Astrocyte of the spinal cord (primary cell): ENCODE measurements at places on chromosomes 3 and 15.

GRCh38 chr3:137041686-137042085, 83.9 kb downstream of the IL20RB start:
- DNase-seq: no peak

DNA sequence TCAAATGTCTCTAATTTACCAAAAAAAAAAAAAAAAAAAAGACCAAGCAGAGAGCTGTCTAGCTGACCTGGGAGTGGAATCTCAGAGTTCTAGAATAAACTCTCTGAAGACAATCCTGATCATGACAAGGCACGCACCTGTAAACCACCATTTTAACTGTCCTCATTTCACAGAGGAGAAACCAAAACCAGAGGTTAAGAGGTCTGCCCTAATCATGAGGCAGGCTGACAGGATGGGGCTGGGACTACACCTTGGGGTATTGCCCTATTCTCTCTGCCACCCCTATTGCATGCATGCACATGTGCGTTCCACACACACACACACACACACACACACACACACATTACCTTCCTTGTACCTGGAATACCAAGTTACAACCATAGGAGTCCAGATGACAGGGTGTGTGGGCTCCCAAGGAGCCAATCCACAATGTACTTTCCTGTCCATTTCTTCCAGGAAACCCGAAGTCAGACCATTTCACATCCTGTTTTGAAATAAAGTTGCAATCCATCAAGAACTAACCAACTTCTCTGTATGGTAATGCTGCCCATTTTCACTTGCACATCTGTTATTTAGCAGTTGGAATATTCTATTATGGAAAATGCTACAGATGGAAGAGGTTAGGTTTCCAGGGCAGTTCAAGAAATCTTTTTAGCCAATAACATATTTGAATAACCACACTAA, 34.6 kb downstream of the HSPBAP1 start:
- no peak for DNase-seq

- peak; percentile 69 for DNase-seq
These were observed 132.7 kb downstream of the GHSR start for GRCh38 chr3:172315401-172316091.

DNA sequence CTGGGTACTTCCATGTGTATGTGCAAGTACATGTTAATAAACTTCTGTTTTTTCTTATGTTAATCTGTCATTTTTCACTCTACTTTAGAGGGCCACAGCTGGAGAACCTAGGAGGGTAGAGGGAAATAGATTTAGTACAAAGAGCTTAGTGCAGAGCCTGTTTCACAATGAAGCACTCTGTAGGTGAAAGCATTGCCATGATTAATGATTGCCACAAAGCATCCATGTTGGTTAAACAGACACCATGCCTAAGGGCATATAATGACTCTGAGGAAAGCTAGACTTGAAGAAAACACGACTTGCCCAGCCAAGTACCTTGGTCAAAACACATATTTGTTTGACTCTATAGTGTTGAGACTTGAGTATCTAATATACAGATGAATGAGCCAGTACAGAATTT, 338.4 kb downstream of the FHIT start:
- DNase-seq: no peak

- no peak for DNase-seq
These were observed 462.2 kb upstream of the SUCLG2 start for GRCh38 chr3:68116580-68116979.

DNA sequence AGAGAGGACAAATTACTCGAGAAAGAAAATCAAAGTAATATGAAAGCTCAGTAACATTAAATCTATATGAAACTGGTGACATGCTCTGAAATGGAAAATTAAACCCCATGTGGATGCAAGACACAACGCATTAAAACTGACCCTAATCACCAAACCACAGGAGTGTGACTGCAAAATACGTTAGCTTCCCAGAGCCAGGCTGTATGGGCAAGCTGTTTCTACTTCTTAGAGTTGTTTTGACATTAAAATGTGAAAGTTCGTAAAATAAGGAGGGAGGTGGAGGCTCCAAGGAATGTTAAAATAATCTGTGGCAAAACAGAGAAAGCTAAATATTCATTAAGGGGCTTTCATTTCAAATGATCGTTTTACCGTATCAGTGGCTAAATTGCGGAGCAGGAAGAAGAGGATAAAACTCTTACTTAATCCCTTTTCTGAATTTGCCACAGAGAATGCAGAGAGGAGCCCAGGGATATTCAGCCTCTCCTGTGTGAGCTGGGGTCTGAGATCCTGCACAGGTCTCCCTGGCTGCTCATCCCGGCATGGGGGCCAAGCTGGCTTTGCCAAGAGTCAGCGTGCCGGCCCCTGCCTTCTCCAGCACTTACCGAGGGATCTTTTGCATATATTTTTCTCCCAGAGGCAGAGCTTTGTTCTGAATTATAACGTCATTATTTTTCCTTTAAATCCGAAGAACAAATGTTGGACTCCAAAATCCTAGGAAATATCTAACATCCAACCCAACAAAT, 239.8 kb upstream of the THBS1 start:
- no peak for DNase-seq

DNA sequence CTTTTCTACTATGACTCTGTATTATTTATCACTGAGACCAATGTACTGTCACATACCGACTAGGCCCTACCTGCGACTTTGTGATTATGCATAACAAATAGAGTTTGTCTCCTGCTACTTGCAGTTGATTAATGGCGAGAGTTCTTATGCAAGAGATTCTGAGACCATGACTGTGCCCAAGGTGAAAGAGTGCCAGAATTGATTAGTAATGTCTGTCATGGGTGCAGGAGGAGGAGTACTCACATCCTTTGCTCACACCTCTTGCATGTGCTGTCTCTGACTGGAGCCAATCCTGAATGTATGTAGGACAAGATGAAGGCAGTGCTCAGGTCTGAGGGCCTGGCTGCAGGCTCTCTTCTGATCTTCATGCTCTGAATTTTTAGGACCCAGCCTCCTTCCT, 260.7 kb downstream of the THSD4 start:
- no peak for DNase-seq

DNA sequence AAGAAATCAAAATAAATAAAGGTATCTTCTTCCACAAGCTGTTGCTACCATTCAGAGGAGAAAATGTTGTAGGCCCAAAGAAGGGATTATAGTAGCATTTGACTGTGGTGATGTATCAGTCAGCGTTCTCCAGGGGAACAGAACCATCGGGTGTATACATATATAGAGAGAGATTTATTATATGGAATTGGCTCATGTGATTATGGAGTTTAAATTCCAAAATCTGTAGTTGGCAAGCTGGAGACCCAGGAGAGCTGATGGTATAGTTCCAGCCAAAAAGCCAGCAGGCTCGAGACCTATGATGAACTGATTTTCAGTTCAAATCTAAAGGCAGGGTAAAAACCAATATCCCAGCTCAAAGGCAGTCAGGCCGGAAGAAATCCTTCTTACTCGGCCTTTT, 7.4 kb upstream of the SPG21 start:
- no peak for DNase-seq

DNA sequence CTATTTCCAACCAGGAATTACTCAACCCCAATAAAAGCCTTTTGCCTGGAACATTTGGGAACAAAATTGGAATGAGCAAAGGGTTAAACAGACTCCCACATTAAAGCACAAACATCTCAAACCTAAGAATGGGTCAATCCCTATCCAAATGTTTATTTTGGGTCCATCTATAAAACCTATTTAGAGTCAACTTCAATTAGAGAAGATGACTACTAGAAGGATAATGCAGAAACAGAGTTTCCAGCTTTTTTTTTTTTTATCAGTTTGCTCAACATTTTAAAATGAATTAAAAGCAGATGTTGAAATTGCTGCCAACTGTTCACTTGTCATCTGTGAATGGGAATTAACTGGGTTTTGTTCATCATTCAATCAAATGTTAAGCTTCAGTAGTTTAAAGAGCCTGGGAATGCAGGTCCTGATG, 4.1 kb upstream of the TBC1D23 start:
- peak; percentile 27 for DNase-seq
